ENCODE measurements at places on chromosomes 5 and 9.

GRCh38 chr5:14241141-14241540, 98.0 kb downstream of the TRIO start:
- DNase-seq, result no peak

DNA sequence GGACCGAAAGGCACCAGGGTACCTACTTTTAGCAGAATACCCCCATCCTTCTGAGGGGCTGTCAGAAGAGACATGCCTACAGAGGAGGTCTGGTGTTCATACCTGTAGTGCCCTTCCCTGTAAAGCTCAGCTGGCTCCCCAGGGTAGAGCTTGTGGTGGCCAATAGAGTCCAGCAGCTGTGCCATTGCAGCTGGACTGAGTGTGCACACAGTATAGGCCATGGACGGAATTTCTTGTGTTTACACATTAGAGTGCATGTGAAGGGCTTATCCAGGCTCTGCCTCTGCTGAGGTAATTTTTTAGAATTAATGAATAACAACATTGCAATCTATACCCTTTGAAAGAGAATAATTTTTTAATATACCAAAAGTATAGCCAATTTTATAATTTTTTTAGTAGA, 191.0 kb downstream of the ZSWIM6 start:
- no peak for DNase-seq

DNA sequence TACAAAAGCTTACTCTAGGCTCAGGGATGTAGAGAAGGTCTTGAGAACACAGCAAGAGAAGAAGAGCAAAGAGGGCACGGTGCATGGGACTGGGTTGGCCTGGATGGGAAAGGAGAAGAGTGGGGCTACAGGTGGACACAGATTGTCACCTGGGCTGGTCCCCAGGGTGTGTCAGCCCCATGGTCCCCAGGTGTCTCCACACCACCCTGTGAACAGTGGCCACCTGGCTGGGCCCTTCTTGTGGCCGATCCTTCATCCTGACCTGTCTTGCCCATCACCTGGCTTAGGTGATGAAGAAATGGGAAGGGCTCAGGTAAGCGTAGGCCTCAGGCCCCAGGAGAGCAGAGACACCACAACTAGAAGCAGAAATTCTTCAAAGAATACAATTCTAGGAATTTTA, 188.9 kb downstream of the TENT4A start:
- DNase-seq, result no peak

DNA sequence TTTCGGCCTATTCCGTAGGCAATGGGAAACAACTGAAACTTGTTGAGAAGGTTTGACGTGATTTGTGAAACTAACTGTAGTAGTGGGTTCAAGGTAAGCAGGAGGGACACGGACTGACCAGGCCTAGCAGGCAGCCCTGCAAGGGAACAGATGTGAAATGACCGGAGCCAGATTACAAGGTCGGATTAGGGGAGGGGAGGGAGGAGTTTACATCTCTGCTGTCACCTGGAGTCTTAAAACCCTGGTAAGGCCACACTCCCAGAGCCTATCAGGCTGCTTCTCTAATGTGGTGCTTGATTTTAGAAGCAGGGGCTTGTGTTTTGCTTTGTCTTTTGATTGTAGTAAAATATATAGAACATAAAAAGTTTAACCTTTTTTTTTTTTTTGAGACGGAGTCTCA, 3.5 kb upstream of the SPTAN1 start:
- no peak for DNase-seq

- no peak for DNase-seq
Measured at GRCh38 chr9:93824386-93825294, 130.5 kb downstream of the BARX1 start.

- DNase-seq, result no peak
Measured at GRCh38 chr9:21477466-21477865, 4.6 kb downstream of the IFNE start.

- DNase-seq, result no peak
Measured at GRCh38 chr5:11483630-11484029, 420.6 kb downstream of the CTNND2 start.

GRCh38 chr5:177972613-177973012, 23.4 kb downstream of the PROP1 start:
- no peak for DNase-seq

DNA sequence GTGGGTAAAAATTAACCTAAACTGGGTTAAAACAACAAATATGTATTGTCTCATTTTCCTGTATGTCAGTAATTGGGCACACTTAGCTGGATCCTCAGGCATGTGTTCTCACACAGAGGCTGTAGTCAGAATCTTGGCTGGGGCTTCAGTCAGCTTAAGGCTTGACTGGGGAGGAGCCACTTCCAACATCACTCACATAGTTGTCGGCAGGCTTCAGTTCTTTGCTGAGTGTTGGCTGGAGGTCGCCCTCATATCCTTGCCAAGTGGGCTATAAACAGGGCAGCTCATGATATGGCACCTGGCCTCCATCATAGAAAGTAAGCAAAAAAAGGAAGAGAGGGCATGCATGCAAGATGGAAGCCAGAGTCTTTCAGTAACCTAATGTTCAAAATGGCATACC, 173.0 kb downstream of the GIN1 start:
- DNase-seq, result no peak

- DNase-seq, result no peak
Measured at GRCh38 chr9:126304207-126304970, 22.2 kb upstream of the MVB12B start.

DNA sequence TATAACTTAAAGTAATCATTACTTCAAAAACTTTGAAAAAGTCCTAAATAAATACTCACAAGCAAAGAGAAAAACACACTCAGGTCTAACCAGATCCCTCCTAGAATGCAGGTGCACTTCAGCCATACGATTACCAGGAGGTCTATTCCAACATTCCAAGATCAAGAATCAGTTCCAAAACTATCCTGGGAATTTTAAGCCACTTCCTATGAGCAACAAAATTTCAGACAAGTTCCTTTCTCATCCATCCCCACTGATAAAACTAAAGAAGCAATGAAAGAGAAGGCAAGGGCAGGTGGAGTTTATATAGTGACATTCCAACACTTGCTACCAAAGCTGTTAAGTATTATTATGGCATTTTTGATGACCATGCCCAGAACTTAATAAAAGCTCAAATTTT, 29.6 kb downstream of the MLLT3 start:
- DNase-seq, result no peak

- peak; percentile 87 for DNase-seq
Measured at GRCh38 chr9:16413509-16414016, 456.9 kb downstream of the BNC2 start.

DNA sequence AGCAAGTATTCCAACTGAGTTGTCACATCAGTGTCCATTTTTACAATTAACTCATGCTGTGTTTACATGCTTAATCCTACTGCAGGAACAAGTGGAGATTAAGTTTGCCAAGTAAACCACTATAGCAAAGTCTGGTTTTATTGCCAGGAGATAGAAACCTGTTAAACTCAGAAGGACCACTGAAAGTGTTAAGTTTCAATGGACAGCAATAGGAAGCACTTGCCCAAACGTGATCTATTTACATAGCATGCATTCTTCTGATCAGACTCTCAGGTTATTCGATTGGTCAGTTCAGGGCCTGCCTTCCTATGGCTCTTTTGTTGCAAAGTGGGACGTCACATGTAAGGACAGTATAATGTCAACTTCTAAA, 28.0 kb upstream of the IFNK start:
- DNase-seq, result no peak

GRCh38 chr5:144812763-144813162, 642.1 kb downstream of the KCTD16 start:
- peak; percentile 99 for DNase-seq

GRCh38 chr9:6633378-6633777, 12.2 kb downstream of the GLDC start:
- DNase-seq, result no peak

DNA sequence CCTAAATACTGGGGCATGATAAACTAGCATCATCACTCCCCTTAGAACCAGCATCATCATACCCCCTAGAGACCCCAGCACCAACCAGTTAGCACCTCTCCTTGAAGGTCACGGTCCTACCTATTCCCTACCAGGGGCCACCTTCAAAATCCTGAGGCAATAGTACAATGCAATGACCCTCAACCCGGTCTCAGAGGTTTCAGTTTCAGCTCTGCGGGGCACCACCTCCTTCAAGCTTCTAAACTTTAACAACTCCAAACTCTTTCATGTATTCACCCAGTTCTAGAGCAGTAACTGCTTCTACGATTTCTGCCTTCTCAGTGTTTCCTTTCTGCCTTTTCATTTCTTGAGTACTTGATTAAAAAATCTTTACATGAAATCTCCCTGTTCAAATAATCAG, 130.1 kb upstream of the EPB41L4A start:
- no peak for DNase-seq

DNA sequence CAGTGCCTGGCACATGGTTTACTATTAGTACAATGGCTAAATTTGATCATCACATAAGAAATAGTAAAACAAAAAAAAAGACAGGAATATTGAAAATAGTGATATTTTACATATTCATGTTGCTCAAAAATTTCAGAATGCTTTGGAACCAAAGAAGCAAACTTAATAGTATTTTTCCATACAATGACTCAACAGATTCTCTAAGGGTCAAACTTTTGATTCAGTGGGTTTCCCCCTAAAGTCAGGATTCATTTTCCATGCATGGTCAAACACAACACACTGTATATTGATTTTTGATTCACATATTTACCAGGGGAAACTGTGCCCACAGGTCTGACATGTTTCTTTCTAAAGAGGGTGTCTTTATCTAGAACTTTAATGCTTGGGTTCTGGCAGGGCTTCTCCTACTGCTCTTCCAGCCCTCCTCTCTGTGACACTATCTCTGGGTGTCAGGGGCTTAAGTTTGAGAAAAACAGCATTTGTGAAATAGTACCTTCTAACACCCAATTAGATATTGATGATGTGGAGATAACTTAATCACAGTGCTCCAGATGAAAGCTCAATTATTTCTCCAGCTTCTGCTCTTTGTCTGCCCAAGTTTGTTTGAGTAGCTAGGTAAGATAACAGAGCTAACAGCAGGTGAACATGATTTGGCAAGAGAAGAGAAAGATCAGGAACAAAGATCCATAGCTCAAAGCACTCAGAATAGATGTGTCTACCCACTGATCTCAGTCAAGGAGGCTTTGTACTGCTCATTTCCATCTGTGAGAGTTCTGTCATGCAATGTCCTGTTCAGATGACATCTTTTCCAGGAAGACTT, 35.5 kb upstream of the ELL2 start:
- DNase-seq, result no peak

DNA sequence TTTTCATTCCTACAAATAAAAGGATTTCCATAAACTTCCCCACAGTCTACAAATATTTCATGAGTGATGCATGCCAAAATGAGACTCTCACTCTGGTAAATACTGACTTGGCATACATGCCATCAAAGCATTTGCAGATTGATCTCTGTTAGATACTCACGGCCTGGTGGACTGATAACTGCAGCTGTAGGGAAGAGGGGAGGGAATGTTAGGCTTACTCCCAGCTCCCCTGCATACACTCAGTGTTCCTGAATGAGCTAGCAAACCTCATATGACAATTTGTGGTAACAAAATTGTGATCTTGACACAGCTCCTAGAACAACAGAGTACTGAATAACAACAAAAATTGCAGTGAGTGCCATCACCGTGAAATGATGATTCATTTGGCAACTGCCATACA, 435.3 kb downstream of the NR2F1-AS1 start:
- peak; percentile 25 for DNase-seq

DNA sequence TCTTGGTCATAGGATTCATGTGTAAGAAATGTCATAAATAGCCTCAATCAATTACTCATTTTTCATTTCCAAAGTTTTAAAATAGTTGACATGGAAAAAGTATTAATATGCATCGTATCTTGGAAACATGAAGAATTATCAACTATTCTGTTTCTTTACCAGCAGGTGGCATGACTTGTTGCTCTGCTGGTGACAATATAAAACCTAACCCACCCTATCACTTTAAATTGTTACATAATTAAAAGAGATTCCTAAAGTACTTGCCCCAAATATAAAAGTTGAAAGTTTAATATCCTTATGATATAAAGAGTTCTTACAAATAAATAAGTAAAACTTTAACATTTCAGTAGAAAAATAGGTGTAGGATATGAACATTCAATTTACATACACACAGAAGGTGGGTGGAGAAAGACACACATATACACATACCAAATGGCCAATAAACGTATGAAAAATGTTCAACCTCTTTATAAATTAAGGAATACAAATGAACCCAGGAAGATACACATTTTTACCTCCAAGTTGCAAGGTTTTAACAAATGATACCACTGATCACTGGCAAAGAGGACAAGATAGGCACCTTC, 30.6 kb downstream of the MAP1B start:
- DNase-seq, result no peak

- no peak for DNase-seq
Measured at GRCh38 chr5:56475689-56476486, 242.8 kb upstream of the ANKRD55 start.

DNA sequence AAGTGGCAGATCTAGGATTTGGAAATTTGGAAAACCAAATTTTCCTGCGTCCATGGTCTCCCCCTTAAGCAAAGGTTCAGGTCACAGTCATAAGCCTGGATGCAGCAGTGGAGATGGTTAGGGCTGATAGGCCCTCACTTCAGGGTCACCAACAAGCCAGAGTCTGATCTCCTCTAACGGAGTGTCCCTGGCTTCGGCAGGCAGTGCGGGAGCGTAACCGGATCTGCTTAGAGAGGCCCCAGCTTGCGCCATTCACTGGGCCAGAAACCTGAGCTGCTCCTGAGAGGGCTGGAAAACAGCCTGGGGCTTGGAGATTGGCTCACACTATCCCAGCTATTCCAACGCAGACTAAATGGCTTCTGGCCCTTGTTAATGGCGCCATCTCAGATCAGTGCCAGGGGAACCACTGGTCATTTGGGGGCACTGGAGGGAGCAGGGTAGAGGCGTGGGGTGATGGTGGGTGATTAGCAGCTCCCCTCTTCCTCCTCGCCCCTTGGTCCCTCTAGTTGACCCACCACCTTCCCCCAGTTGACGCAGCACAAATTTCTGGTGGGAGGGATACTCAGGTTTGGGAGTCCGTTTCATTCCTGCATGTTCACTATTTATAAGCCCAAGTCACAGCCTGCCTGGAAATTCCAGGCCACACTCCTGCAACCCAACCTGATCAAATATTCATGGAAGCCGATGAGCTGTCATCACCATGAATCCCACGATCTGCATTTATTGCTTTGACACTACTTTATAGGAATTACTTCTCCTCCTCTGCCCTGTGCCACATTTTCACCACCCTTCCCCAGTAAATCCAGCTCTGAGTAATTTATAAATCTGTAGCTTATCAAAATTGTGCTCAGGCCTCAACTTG, 134.6 kb upstream of the CPEB4 start:
- peak; percentile 47 for DNase-seq

- peak; percentile 95 for DNase-seq
Measured at GRCh38 chr5:147037515-147038205, 159.1 kb upstream of the PPP2R2B start.

DNA sequence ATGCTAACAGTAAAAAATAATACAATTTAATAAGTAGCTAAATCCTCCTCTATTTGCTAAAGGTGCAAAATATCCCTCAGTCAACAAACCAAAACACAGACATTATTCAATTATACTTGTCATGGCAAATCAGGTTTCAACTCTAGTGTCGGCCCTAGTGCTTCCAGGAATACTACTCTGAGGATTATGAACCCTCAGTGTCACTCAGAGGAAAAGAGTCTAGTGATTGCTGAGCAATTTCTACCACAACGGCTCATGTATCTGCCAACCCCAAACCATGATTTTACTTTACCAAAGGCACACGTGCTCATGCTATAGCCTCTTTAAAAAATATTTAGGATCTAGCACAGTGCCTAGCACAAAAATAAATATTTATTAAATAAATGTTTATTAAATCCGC, 21.0 kb downstream of the RICTOR start:
- DNase-seq, result no peak
